ENCODE measurements at places on chromosomes 2 and 18.
A peak's percentile ranks its signal among the peaks of the same experiment; 100 is the strongest.

DNA sequence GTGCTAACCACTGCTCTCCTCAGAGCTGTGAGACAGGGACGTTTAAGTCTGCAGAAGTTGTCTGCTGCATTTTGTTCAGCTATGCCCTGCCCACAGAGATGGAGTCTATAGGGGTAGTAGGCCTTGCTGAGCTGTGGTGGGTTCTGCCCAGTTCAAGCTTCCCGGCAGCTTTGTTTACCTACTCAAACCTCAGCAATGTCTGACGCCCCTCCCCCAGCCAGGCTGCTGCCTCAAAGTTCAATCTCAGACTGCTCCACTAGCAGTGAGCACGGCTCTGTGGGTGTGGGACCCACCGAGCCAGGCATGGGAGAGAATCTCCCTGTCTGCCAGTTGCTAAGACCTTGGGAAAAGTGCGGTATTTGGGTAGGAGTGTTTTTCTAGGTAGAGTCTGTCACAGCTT lies 387.8 kb upstream of the SLC39A10 start:
- no peak for DNase-seq

GRCh38 chr18:56458770-56459712 lies 179.4 kb downstream of the TXNL1 start:
- no peak for DNase-seq

DNA sequence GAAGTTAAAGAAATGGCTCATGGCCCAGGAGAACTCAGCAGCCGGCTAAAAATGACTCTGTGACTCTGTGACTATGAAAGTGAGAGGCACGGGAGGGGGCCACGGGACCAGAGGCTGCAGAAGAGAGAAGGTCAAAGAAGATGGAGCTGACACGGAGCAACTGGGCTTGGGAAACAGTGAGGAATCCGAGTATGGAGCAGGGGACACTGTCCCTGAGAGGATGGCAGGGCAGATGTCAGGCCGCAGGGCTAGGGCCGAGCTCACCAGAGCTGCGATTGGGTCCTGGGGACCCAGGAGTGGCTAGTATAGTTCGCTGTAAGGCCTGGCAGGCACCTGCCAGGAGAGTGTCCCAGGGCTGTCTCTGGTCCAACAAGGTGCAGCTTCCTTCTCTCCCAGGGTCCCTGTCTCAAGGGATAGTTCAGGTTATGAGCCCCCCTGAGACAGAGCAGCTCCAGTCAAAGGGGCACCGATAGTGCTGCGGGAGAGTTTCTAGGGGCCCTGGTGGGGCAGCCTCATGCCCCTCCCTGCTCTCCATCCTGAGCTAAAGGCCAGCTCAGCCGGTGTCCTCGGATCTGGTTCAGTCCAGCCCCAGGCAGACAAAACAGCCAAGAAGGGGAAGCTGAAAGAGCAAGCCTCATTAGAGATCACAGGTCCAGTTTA lies 42.7 kb downstream of the CIB4 start:
- DNase-seq, result no peak

- no peak for DNase-seq
These were observed 38.1 kb upstream of the RTN4 start for GRCh38 chr2:55088400-55088799.

GRCh38 chr2:109435066-109435690 lies 178.6 kb downstream of the SEPTIN10 start:
- no peak for DNase-seq

DNA sequence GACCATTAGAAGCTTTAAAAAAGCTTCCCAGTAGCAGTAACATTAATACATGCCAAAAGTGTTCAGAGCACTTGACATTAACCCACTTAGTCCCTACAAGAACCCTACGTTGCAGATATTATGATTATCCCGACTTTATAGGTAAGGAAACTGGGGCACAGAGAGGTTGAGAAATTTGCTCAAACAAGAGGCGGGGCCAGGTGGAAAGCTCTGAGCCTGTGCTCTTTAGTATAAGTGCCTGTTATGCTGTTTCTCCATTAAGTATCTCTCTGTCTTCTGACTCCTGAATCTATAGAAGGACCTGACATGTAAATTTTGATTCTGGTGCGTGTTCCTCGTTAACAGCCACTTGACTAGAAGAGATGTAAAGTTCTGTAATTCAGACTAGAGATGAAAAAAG lies 139.8 kb downstream of the RBMS1 start:
- DNase-seq, result no peak

- peak; percentile 24 for DNase-seq
These were observed 10.2 kb upstream of the ALPP start for GRCh38 chr2:232368311-232368731.

GRCh38 chr18:22432657-22433137 lies 15.0 kb upstream of the CTAGE1 start:
- DNase-seq, result no peak

- DNase-seq, result peak; percentile 58
These were observed 30.1 kb upstream of the MBOAT2 start for GRCh38 chr2:9033385-9034168.

DNA sequence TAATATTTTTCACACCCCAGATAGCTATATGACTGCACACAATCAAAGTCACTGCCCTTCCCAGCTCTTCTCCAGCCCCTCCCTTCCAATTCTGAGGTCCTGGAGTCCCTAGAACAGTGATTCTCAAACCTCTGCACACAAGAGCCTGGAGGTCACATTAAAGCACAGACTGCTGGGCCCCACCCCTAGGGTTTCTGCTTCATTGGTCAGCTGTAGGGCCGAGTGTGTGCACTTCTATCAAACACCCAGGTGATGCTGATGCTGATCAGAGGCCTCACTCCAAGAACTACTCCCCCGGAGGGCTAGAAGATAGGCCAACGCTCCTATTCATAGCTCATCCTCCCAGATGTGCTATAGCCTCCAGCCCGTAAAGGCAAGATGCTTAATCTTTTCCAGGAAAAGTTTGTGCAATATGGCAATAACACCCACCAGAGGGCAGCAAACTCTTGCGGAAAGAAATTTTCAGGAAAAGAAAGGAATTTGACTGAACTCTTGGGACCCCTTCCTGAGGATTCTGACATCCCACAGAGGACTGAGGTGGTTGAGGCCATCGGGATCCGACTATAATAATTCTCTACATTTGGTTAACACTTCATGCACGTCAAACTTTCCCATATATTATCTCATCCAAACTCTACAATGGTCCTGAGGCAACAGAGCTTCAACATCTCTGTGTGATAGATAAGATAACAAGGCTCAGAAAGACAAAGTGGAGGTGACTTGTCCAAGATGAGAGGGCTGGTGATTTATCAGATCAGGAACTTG lies 194.2 kb upstream of the PKDCC start:
- peak; percentile 93 for DNase-seq

- DNase-seq, result no peak
These were observed 35.1 kb upstream of the CD8A start for GRCh38 chr2:86825693-86826381.

GRCh38 chr2:28293416-28293815 lies 99.2 kb upstream of the FOSL2 start:
- DNase-seq, result no peak

DNA sequence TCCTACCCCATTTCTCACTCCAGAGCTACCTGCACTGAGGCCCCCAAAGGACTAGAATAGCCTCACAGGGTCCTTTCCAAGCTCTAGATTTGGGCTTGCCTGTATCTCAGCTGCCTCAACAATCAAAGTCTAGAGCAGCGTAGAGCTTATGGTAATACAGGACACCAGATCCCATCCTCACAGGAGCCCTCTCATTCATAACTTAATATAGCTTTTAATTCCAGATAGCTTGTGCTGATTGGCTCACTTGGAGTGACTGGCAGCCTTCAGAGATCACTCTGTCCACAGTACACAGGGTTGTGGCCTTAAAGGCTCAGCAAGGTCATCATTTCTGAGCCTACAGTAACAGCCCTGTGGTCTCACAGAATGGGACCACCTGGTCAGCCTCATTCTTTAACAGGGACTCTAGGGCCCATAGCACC lies 51.4 kb downstream of the ZFP36L2 start:
- DNase-seq, result peak; percentile 44

DNA sequence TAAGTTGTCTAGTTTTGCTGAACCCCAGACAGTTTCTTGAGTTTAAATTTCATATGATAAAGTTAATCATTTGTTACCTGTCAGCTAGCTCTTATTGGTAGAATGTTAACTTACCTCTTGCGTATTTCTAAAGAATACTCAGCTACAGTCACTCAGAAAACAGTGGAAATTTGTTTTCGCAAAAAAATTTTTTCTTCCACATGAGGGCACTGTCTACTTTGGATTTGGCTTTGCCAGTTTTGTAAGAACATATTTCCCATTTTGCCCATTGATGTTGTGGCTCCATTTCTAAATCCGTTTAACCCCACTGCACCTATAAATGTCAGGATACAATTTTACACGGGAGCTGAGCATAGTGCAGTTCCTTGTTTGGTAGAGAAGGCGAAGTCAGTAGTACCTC lies 19.1 kb upstream of the GCFC2 start:
- DNase-seq, result peak; percentile 28

DNA sequence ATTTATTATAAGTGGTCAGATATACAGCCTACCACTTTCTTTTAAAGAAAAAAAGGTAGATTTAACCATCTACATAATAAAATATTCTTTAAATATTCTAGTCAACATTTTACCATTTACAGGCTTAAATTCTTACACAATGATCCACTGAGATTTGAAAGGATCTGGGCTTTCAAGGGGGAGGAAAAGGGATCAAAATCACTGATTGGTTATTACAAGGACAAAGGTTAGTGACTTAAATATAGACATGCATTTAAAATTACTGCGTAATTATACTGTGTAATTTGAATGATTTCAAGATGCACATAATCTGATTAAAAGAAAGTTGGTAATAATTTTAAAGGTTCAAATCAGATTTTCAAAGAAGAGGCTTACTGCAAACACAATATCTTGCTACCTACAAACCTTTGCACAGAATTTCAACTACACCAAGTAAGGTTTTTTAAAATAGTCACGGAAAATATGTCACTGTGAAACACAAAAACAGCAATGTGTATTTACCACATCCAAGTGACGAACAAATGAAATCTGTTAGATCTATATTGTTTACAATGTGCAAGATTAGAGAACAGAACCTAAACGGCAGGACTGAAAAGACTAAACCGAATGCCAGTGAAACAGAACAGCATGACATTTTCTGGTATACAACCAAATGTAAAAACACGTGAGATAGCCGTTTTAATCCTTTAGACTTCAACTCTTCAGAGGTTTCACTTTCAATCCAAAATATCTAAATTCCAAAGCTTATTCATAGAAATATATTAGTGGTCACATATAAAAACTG lies 40.8 kb downstream of the RTN4 start:
- DNase-seq, result no peak

DNA sequence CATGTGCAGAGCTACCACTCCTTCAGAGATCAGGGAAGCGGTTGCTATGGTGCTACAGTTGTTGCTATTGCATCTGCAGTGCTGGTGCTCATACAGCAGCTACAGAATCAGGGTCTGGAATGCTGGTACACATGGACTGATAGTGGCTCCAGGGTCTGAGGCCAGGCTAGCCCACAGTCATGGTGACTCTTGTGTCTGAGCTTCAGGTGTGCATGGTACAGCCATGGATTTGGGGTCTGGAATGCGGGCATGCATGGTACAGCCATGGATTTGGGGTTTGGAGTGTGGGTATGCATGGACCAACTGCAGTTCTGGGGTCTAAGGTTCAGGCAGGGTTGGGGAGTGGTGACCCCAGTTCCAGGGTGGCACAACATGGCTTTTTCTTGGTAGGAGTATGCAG lies 185.2 kb downstream of the SLC4A3 start:
- no peak for DNase-seq

DNA sequence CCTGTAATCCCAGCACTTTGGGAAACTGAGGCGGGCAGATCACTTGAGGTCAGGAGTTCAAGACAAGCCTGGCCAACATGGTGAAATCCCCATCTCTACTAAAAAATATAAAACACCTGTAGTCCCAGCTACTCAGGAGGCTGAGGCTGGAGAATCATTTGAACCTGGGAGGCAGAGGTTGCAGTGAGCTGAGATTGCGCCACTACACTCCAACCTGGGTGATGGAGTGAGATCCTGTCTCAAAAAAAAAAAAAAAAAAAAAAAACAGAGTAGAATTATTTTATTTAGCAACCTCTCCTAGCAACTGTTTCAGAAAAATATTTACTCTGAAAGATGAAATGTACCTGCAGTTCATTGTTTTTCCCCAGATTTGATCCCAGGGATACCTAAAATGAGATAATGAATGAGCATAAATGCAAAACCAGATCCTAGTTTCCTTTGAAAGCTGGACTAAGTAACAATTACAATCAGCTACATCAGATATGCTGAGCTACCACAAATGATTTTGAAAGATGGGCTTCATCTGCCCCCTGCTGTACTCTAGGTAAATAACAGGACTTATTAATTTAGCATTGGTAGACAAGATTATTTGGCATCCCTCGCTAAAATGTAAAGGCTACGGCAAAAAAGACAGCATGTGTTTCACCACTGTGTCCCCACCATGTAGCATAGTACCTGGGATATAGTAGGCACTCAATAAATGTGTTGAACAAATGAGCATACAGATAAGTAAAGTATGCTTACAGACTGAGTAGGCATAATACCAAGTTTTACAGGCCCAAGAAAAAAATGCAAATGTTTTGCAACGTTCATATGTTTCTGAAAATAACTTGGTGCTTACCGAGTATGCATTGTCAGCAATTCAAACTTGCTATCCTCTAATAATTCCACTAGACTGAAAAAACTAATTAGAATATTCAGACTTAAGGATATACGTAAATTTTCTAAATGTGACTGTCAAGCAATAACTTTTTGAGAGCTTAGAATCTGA lies 102.5 kb downstream of the ATL2 start:
- peak; percentile 78 for DNase-seq

GRCh38 chr2:36967236-36967876 lies 1.0 kb upstream of the STRN start:
- DNase-seq, result no peak

- DNase-seq, result no peak
These were observed 476.8 kb upstream of the CELF4 start for GRCh38 chr18:38042211-38042890.

DNA sequence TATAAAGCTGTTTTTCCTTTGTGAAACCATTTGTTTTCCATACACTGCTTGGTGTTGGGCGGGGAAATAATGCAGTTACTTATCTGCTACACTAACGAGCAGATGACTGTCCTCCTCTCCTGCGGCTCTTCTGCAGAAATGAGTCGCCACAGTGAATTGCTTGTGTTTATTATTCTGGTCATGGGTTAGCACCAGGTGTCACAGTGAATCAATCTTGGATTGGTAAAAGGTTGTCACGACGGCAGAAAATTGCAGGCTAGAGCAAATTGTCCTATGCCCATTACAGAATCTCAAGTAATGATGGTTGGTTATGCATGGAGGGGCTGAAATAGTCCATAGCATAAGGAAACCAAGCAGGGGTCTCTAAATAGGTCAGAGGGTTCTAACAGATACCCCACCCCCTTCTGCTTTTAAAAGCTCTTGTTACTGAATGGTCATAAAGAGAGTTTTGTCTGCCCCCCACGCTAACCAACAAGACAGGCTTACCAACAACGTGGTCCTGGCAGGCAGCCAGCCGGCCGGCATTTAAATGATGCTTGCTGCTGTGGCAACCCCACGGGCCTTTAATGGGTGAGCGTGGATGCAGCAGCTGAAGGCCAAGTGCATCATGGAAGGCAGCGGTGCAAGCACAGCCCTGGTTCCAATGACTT lies 29.5 kb downstream of the RAB31 start:
- no peak for DNase-seq

DNA sequence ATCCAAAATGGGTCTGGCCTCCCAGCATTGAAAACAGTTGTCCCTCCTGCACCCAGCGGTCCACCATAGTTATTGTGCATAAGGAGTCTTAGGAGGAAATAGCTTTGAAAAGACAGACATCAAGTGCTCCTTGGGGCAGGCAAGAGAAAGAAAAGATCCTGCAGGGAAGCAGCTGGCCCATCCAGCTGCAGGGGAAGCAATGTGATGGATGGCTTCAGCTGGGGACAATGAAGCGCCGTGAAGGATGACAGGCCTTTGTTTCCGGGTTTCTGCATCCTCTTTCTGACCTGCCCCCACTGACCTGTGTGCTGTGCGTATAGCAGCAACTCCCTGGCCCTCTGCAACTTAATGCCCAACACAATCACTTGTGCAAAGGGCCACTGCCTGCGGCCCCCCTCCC lies 142.9 kb upstream of the NCKAP5 start:
- DNase-seq, result peak; percentile 7

All from GM23338 (cell line).